CD4-positive, alpha-beta T cell (primary cell): ENCODE measurements at places on chromosomes 13 and 19.

GRCh38 chr13:32056316-32056715, 24.7 kb downstream of the FRY start:
- DNase-seq: no peak

DNA sequence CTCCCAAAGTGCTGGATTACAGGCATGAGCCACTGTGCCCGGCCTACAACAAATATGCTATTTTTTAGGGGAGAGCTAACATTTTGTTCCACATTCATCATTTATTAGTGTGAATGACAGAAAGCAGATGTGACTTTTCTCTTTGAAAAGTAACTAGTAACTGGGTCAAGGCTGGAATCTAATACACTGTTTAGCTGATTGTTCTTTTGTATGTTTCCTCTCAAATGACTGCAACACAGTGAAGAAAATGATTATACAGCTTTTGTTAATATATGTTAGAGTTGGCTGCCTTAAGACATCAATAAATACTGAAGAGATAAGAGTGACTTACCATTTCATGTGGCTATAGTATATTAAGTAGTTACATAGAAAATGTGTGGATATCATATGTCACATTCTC, 27.0 kb downstream of the MTRF1 start:
- no peak for DNase-seq

DNA sequence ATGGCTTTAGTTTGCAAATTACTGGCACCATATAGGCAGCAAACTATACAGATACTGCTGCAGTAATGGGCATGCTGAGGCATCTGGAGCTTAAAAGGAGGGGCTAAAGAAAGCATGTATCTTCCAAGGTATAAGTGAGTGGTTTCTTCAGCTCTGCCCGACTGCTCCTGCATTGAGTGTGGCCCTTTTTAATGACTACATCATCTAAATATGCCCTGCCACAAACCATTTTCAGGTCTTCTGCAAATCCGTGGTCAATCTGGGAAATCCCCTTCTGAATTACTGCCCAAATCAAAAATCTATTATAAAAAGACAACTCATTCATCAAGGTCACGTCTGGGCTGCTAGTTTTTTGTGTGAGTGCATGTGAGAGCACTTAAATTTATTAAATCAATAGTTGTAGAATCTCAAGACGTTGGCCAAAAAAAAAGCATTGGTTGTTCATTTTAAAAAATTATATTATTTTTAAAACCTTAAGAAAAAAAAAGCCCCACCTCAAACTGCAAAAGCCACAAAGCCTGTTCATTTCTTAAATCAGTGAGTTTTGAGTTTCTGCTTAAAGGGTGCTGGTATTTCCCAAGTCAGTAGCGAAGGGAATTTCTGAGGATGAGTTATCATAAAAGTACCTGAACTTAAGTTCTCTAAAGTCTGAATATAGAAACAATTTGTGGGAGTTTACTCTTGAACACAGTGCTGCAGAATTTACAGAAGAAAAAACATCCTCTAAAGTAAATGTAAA, 16.3 kb downstream of the LCP1 start:
- DNase-seq: no peak

- DNase-seq: peak; percentile 51
Measured at GRCh38 chr19:45087531-45087930, 5.4 kb upstream of the PPP1R37 start.

- DNase-seq: peak; percentile 4
Measured at GRCh38 chr19:36417752-36418286, 625 bp downstream of the ZFP82 start.

GRCh38 chr13:100946588-100946987, 272.0 kb upstream of the TMTC4 start:
- no peak for DNase-seq

- DNase-seq: no peak
Measured at GRCh38 chr19:3335431-3336350, 30.7 kb upstream of the NFIC start.

- DNase-seq: no peak
Measured at GRCh38 chr13:63671296-63671695, 2255.6 kb upstream of the PCDH20 start.

DNA sequence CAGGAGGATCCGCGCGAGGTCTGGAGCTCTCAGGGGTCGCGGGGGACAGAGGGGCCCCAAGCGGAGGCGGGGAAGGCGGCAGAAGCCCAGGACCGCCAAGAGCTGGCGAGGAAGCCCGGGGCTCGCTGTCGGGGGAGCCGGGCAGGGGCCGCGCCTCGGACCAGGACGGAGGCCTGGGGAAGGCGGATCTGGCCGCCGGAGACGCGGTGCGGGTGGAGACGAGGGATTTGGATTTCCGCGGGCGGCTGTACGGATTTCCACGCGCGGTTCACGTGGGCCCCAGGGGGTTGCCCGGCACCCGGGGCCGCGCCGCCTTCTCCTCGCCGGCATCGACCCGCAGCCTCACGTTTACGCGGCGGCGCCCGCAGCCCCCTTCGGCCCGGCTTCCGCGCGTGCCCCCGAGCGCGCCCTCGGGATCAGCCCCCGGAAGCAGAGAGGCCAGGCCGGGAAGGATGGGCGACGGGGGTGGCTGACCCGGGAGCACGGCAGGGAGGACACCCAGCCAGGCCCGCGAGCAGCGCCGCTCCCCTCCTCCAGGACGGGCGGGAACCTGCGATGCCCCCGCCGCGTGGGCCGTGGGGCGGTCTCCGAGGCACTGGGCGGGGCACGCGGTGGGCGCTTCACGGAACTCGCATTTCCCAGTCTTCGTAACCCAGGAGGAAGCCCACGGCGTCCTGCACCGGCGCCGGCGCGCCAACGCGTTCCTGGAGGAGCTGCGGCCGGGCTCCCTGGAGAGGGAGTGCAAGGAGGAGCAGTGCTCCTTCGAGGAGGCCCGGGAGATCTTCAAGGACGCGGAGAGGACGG, 4.7 kb downstream of the F7 start:
- peak; percentile 26 for DNase-seq

- DNase-seq: no peak
Measured at GRCh38 chr19:50496189-50497021, 14.6 kb downstream of the JOSD2 start.

DNA sequence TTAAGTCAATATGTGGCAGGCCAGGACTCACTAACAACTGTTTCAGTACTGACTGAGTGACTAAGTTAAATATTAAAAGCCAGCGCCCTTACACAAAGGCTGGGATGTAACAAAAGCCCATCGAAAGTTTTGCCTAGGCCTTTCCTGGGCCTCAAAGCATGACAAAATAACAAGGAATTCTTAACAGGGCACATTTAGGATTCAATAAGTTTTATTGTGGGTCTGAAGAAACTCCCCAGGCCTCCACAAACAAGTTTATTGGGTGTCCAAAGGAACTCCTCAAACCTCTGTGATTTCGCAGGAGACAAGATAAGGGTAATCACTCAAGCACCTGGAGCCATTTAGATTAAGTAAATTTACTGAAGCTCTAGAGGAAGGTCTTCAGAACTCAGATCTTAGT, 130.7 kb upstream of the SGCG start:
- no peak for DNase-seq

DNA sequence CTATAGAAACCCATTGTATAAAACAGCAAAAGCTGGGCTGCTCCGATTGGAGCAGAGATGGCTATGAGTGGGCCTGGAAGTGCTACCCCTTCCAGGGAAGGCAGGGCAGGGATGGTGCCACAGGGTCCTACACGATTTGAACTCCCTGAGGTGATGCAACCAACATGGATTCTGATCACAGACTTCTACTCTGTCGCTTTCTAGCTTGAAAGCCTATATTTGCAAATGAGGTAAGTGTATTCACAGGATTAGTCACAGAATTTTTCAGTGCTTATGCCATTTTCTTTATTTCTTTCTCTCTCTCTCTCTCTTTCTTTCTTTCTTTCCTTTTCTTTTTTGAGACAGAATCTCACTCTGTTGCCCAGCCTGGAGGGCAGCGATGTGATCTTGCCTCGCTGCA, 179.0 kb downstream of the SPRY2 start:
- no peak for DNase-seq

- no peak for DNase-seq
Measured at GRCh38 chr13:48411147-48411794, 1.6 kb downstream of the LPAR6 start.

DNA sequence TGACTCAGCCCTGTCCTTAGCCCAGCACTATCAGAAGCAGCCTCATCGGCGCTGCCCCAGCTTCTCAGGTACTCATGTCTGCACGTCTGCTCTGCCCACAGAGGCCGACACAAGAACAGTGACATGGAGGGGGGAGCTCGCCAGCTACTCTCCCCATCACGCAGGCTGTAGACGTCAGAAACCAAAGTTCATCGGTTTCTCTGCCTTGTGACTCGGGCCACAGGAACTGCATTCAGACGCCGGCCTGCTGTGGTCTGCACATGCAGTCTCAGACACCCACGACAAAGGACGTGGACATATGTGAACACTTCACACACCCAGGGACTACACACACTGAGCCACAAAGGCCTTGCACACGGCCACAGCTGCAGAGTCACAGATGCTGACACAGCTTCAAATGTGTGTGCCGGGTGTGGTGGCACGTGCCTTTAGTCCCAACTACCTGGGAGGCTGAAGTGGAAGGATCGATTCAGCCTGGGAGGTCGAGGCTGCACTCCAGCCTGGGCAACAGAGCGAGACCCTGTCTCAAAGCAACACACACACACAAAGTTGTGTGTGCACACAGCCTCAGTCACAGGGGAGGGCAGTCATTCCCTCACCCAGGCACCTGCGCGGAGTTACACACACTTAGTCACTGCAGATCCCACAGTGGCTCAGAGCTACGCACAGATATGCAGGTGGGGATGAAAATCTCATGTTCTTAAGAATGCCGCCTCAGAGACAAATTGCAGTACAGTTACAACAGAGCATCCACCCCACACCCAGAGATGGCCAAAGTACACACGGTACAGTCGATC, 4.9 kb upstream of the ZFP36 start:
- DNase-seq: peak; percentile 89

DNA sequence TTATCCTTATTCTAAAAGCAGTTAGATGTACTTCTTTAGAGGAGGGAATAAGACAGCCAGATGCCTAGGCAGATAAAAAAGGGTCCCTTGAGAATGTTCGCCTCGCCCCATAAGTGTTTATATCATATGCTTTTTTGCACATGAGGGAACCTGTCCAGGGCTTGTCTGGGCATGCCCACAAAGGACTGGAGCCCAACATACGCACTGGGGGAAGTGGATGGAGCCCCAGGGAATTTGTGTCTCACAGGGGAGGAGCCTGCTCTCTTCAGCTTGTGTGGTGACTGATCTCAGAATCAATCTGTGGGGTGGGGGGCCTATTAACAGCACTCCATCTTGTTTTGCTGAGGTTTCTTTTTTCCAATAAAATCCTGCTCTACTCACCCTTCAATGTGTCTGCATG, 22.6 kb downstream of the MED4 start:
- no peak for DNase-seq

DNA sequence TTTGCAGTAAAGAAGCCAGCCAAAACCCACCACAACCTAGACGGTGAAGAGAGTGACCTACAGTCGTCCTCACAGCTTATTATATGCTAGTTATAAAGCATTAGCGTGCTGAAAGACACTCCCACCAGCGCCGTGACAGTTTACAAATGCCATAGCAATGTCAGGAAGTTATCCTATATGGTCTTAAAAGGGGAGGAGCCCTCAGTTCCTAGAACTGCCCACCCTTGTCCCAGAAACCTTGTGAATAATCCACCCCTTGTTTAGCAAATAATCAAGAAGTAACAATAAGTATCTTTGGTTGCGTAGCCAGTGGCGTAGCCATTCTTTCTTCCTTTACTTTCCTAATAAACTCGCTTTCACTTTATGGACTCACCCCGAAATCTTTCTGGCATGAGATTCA, 227.9 kb upstream of the ARGLU1 start:
- no peak for DNase-seq

- no peak for DNase-seq
Measured at GRCh38 chr13:97194479-97194878, 27.7 kb upstream of the MBNL2 start.

- DNase-seq: no peak
Measured at GRCh38 chr13:21434588-21434987, 24.5 kb downstream of the ZDHHC20 start.

DNA sequence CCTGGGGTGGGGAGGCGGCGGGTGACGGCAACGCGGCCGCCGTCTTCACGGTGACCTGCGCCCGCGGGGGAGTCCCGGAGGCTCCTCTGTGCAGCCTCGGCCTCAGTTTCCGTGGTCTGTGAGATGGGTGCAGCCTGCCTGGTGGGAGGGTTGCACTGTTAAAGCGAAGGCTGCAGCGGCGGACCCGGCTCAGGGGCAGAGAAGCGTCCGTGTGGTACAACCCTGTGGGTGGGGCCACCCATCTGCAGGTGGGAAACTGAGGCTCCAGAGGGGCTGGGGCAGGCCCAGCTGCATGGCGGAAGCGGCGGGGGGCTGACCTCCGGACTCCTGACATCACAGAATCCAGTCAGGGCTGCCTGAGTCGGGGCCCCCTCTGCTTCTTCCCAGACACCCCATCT, 481 bp downstream of the FGF22 start:
- DNase-seq: no peak

DNA sequence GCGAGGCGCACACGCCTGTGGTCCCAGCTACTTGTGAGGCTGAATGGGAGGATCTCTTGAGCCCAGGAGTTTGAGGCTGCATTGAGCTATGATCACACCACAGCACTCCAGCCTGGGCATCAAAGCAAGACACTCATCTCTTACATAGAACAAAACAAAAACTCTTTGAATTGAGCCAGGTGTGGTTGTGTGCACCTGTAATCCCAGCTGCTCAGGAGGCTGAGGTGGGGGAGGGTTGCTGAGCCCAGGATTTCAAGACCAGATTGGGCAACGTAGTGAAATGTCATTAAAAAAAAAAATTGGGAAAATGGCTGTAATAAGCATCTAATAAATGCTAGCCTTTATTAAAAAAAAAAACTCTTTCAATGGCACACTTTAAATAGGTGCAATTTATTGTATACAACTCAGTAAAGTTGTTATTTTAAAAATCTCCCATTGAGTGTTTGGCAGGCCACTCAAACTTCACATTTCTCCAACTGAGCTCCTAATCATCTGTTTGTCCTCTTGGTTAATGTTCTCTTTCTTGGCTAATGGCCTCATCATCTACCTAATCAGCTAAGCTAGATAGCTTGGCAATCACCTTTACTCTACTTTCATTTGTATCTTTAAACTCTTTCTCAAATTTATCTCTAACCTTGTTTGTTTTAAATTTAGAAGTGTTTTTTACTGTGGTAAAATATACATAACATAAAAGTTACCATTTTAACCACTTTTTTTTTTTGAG, 28.1 kb upstream of the HMGB1 start:
- DNase-seq: no peak

DNA sequence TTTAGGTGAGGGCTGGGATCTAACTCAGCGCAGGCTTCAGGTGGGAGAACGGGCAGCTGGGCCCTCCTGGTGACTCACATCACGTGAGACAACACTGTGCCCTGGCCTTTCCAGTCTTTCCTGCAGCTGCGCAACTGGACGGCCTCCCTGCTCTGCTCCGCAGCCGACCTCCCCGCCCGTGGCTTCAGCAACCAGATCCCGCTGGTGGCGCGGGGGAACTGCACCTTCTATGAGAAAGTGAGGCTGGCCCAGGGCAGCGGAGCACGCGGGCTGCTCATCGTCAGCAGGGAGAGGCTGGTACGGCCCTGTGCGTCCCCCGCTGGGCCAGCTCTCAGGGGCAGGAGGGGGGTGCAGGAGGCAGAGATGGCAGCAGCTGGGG, 8.8 kb downstream of the SPPL2B start:
- no peak for DNase-seq
